ENCODE measurements at places on chromosomes 16 and 17.

DNA sequence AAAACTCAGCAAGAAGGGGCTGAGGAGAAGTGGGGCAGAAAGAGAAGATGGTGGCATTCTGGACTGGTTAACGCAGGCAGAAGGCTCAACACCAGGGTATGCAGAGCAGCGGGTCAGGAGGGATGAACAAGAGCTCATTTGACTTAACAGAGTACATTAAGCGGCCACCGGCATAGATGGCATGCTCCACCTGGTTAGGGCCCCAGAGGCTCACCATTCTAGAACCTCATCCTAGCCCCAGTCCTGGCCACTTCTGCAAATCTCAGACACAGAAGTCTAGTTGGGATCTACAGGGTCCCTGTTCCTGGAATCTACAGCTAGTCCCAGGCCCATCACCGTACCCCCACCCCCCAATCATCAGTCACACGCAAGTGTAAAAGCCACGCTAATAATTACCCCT is 1.7 kb upstream of the MYO1C start:
- DNase-seq, result no peak

DNA sequence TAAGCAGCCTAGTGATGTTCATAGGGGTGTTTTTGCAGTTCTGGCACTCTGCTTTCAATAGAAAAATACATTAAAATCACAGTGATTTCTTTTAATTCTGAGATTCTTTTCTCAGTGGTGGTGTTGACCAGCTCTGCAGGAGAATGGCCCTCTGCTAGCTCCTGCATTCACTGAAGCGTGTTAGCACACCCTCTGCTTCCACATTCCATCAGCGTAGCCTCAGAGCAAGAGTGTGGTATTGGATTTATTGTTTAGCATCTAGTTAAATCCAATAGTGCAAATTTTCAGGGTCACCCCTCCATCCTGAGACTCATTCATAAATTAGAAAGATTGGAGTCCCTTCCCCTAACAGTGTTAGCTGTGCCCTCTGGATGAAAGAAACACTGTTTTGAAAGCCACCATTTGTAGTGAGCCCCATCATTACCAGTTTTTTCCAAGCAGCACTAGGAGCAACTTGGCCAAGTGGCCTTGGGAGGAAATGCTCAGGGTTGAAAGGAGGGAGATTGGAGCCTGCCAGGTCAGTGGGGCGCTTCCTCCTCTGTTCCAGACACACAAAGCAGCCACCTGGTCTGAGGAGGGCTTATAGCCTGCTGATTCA is 45.7 kb downstream of the B9D1 start:
- no peak for DNase-seq

DNA sequence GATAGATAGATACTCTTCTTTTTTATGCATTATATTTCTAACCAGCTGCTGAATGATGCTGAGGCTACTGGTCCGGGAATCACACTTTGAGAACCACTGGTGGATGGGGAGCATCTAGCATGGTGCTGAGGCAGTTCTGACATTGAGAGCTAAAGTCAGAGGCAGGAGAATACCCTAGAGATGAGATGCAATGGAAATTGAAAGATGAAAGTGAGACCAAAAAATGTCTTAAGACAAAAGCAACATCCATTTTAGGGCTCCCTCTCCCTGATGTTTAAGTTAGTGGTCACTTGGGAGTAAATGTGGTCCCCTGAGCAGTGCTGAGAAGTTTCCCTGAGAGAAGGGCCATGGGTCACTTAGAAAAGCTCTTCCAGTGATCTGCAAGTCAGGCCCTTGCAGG is 6.8 kb downstream of the PCTP start:
- DNase-seq, result no peak

DNA sequence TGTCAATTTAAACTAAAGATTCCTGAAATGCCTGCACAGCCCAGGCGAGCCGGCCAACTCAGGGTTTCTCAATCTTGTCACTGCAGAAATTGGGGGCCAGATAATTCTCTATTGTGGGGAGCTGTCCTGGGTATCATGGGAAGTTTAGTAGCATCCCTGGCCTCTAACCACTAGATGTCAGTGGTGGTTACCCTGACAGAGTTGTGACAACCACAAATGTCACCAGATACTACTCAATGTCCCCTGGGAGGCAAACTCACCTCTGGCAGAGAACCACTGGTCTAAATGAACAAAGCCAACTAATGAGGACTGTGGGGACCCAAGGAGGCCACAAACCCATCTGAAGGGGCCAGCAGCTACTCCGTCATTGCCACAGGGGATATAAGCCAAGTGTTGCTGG is 90.9 kb downstream of the MYH11 start:
- peak; percentile 18 for DNase-seq

DNA sequence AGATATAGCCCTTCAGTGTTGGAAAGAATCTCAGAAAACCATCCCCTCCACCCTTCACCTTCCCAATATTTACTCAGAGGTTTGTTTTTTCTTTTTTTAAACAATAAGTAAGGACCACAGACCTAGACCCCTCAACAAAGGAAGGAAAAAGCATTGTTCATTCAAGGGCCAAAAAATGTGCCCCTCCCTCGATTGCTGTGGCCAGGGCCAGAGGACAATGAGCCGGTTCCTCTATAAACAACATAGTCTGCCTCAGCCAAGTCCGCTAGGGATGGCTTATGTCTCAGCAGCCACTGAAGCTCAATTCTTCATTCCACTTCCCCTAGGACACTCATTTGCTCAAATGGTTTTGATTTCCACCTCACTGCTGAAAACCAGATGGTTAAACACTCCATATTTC is 24.0 kb downstream of the TRIM16 start:
- no peak for DNase-seq

GRCh38 chr17:49484588-49484987 is 10.5 kb upstream of the NGFR start:
- DNase-seq, result no peak

DNA sequence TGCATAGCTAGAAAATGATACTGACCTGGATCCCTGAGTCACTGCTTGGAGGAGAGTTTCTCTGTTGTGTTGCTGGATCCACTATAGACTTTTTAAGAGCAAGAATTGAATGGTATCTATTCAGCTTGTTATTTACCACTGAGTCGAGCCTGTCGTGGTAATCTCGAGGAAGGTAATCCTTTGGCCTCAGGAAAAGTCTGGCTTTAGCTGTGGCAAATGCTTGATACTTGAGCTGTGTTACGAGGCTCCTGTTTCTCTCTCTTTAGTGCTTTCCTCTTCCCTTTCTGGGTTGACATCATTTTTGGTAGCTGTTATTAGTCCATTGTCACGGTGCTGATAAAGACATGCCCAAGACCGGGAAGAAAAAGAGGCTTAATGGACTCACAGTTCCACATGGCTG is 314.3 kb downstream of the SNX29 start:
- DNase-seq, result no peak

- DNase-seq, result no peak
Observed at GRCh38 chr17:50480854-50481490, 2.3 kb downstream of the RSAD1 start.

GRCh38 chr16:23317751-23318150 is 15.6 kb downstream of the SCNN1B start:
- DNase-seq, result no peak

DNA sequence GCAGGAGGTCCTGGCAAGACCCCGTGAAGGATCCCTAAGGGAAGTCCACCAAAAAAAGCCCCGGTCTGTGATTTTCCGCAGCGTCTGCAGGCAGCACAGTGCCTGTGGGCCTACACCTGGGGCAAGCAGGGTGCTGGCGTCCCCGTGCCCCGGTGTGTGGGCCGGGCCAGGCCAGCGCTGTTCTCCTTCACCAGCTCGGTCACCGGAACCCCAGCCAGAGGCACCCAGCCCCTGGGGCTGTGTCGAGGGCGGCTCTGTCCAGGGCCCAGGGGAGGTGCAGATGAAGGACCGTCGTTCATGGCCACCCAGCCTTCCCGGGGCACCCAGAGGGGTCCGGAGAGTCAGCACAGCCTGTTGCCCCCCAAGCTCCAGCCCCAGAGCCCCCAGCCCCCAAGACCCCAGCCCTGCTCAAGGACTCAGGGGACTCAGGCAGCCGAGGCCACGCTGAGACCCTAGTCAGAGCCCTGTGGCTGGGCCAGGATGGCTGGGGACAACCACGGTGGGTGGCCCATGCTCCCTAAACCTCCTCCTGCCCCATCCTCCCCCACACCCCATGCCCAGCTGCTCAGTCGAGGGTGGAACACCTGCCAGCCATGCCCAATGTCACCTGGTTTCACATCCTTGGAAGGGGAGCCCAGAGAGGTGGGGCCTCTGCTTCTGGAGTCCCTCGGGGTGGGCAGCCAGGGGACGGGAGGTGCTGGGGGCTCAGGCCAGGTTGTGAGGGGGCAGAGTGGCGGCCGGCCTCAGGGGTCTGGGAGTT is 5.7 kb upstream of the C1QTNF8 start:
- DNase-seq, result no peak

DNA sequence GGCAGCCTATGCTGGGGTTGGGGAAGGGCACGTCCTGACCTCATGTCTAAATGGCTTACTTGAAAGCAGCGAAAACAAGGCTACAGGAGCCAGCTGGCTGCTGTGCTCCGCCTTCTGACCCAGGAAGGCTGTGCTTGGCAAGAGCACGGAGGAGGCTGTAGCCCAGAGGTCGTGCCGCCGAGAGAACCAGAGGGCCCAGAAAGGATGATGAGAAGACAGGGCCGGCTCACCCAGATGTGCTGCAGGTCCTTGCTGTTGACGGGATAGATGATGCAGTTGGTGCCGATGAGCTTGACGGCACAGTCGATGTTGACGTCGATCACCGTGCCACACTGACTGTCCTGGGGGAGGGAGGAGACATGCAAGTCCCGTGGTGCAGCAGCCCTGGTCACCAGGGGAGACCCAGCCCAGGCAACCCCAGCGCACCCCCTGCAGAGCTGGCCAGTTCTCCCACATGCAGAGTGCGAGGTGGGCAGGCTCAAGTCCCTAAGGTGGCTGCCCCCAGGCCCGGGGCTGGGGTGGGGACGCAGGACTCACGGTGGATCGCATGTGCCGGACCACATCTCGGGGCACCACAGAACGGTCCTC is 20.7 kb downstream of the SPHK1 start:
- DNase-seq, result no peak

- DNase-seq, result no peak
Observed at GRCh38 chr17:8791910-8792270, 7.3 kb downstream of the MFSD6L start.

- DNase-seq, result no peak
Observed at GRCh38 chr17:33464669-33465280, 171.7 kb upstream of the ASIC2 start.

DNA sequence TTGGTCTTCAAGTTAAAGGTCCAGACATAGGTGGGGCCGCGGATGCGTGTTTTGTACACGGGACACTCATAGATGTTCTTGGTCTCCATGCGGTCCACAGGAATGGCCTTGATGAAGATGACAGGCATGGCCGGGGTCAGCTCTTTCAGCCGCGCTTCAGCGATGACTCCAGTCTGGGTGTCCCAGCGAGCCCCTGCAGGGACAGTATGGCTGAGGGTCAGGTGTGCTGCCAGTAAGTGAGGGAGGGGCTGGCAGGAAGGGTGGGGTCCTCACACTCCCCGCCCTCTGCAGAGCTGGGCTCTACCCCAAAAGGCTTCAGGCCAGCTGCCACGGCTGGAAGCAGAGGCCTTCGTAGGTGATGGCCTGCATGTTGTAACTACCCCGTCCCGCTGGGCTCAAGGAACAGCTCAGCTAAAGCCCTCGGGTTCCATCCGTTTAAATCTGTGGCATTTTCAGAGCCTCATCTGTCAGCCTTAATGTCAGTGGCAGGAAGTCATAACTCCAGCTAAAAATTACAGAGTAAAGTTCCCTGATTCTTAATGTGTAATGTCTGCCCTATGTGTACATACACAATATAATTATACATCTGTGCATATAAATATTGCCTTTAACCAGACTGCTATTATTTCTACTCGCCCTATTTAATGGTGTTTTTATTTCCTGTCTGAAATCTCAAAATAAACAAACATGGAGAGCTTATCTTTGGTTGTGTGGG is 45.7 kb downstream of the PGS1 start:
- no peak for DNase-seq

DNA sequence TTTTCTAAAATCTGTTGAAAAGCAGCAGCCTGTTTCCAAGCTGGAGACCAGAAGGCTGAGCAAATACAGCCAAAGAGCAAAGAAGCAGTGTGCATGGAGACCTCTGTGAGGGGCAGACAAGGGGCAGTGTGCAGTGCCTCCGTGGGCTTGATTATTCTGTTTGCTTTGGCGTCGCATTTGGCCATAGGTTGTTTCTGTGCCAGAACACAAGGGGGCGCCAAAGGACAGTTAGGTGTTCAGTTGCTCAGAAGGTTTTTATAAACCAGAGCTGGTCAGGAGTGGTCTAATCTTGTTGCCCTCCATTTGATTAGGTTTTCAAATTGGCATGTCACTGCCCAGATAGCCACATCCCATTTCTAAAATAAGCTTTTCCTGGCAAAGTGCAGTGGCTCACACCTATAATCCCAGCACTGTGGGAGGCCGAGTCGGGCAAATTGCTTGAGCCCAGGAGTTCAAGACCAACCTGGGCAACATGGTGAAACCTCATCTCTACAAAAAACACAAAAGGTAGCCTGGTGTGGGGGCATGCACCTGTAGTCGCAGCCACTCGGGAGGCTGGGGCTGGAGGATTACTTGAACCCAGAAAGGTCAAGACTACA is 10.6 kb downstream of the MYH3 start:
- peak; percentile 60 for DNase-seq

- DNase-seq, result no peak
Observed at GRCh38 chr16:49972961-49973360, 52.1 kb upstream of the CNEP1R1 start.

GRCh38 chr17:57400648-57401047 is 144.3 kb downstream of the MSI2 start:
- DNase-seq, result no peak

- peak; percentile 16 for DNase-seq
Observed at GRCh38 chr17:31008374-31009041, 37.7 kb downstream of the RNF135 start.

- DNase-seq, result no peak
Observed at GRCh38 chr16:71855937-71856662, 10.3 kb downstream of the ATXN1L start.

DNA sequence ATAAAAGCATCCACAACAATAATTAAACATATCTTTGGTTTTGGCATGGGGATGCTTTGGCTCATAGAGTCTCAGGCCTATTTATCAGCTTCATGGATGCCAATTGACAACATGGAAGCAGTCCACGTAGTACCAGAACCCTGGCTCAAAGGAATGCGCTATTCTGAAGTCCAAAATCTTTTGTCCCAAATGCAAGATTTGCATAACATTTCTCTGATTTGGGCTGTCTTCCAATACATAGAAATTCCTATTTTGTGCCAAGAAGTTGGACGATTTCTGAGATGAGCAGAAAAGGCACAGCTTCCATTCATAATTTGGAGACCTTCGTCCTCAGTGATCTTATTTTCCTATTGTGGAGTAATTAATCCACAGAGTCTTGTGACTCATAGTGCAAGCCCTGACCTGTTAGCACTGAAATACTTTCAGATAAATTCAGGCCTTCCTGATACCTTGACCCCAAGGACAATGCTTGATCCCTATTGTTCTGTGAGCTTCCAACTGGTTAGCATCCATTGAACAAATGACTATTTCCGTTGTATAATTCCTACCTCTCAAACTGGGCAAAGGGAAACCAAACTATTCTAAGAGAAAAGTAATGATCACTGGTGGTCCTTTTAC is 78.4 kb upstream of the CDH11 start:
- no peak for DNase-seq

- no peak for DNase-seq
Observed at GRCh38 chr17:41907633-41908539, 10.9 kb downstream of the ACLY start.

All from stimulated activated CD4-positive, alpha-beta T cell treated with anti-CD3 and anti-CD28 coated beads, Interleukin-15, amount 100 ng/mL, for 48 hours (primary cell).